A549 treated with dexamethasone at 1 μM for 4 hours (cell line): ENCODE measurements at places on chromosomes 4 and X. TPM values are rescaled to one million over a fixed set of nuclear protein-coding genes. Genes with fewer than 3 reads are reported as not detected.

The CFI gene
- total RNA-seq, result 0.29 to 1.0 TPM (median 0.92 TPM) in 5 replicates

The CXCL1 gene
- total RNA-seq, result 3.8 to 6.0 TPM (median 4.3 TPM) in 5 replicates

The SLC38A5 gene
- 0.08 to 0.24 TPM (median 0.18 TPM) in 4 of 5 replicates, not detected in the other for total RNA-seq

The SH2D1A gene
- total RNA-seq, result not detected in 5 replicates

The GABRA4 gene
- total RNA-seq, result not detected in 5 replicates

The MORC4 gene
- 28.4 to 37.6 TPM (median 33.5 TPM) in 5 replicates for total RNA-seq

The MAML3 gene
- 11.7 to 17.6 TPM (median 14.2 TPM) in 5 replicates for total RNA-seq

The PLCXD1 gene
- 20.9 to 33.2 TPM (median 31.6 TPM) in 5 replicates for total RNA-seq
